ENCODE measurements at places on chromosomes 1 and 21.
A peak's percentile ranks its signal among the peaks of the same experiment; 100 is the strongest.

DNA sequence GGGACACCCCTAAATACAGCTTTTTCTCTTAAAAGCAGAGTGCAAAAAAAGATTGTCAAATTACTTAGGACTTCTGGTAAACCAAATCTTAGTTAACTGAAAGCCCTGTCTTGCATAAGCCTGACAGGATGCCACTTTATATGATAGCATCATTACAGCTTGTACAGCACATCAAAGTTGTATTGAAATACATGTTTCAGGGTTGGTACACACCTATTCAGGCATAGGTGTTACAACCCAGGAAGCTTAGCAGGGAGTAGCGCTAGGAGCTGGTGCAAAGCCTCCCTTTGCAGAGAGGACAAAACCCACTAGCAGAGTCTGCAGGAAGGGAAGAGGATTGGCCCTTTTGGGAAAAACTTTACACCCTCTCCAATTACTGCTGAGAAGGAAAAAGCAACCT, 258.9 kb upstream of the SGIP1 start:
- DNase-seq: no peak

GRCh38 chr1:31739346-31739745, 24.8 kb downstream of the ADGRB2 start:
- DNase-seq: peak; percentile 63

DNA sequence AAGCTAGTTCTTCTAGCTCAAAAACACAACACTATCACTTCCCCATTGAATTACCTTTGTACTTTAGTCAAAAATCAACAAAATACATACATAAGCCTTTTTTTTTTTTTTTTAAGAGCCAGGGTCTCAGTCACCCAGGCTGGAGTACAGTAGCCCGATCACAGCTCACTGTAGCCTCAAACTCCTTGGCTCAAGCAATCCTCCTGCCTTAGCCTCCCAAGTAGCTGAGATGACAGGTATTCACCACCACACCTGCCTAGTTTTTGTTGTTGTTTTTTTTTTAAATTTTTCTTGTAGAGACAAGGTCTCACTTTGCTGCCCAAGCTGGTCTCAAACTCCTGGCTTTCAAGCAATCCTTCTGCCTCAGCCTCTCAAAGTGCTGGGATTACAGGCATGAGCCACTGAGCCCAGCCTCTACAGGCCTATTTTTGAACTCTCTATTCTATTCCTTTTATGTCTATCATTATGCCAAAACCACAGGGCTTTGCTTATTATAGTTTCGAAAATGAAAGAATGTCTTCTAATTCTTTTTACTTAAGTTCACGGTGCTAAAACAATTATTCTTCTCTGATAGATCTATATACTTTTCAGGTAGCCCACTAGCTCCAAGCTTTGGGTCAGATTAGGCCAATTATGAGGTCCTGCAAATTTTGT, 29.6 kb downstream of the GPBP1L1 start:
- no peak for DNase-seq

- no peak for DNase-seq
These were observed 397.2 kb downstream of the NEGR1 start for GRCh38 chr1:71885171-71885570.

DNA sequence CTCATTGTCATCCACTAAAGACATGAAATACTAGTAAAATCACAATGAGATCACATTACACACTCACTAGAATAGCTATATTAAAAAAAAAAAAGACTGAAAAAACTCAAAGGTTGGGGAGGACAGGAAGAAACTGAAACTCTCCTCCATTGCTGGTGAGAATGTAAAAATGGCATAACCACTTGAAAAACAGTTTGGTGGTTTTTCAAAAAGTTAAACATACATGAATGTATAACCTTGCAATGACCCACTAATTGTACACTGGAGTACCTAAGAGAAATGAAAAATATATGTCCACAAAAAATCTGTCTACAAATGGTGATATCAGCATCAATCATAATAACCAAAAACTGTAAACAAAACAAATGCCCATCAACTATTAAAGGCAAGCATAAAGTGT, 44.0 kb downstream of the NRIP1 start:
- no peak for DNase-seq

- no peak for DNase-seq
These were observed 107.6 kb downstream of the NOS1AP start for GRCh38 chr1:162177126-162177525.

DNA sequence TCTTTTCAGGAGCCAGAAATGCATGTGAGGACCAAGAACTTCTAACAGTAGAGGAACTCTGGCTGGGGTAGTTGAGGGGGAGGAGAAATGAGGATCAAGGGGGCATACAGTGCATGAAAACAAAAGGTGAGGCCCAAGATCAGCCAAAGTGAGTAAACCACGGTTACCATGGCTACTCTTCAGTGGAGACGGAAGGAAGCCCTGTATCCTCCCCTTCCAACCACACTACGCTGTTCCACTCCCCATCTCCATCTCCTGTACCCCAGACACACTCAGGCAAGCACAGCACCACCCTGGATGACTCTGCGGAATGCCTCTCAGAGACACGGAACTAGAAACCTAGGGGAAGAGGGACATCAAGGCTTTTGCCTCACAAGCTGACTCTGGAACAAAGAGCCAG, 157.6 kb upstream of the CAMK1G start:
- no peak for DNase-seq

All from stimulated activated CD4-positive, alpha-beta T cell treated with anti-CD3 and anti-CD28 coated beads, Interleukin-1b, Interleukin-23, amount 100 ng/mL, for 48 hours (primary cell).